ENCODE measurements at places on chromosomes 12 and 14.

- DNase-seq, result no peak
Observed at GRCh38 chr12:93019975-93020630, 91.0 kb upstream of the EEA1 start.

DNA sequence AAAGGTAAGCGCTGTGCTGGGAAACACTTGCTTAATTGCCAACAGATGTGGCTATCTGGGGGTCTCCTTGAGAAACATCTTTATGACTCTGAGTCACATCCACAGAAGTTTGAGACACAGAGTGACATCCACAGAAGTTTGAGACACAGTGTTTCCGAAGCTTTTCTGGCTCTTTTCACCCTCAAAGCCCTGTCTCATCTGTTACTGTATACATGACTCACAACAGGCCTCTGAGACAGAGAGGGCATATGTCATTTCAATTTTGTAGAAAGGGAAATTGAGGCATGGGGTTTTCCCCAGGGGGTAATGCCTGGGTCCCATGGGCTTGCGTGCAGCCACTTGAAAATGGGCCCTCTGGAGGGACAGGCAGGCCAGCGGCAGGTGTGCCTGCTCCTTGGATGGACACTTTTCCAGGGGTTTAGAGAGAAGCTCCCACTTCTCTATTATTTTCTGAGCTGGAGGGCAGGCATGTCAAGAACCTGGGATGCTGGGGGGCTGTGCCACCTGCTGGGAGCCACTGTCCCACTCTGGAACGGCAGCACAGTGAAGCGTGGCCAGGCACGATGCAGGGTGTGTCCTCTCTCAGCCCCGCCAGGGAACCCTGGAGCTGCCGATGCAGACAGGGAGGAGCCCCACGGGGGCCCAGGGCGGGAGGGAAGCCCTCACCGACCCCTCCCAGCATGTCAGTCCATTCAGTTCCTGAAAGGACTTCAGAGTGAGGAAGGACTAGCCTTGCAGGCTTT is 111.3 kb upstream of the FKBP4 start:
- no peak for DNase-seq

DNA sequence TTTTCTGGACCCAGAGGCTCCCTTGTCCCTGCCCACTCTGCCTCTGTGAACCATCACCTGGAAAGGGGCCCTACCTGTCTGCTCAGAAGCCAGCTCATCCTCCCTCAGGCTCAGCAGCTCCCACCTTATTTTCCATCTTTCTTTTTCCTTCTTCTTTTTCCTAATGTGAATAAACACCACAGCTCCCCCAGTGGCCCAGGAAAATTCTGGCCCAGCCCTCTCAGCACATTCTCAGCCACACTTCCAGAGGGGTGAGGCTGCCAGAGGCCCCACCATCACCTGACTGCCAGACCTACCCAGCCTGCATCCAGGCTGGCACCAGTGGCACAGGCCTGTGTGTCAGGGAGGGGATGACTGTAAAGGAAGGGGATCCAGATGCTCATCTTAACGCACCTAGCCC is 23.0 kb downstream of the ZFHX2 start:
- no peak for DNase-seq

- no peak for DNase-seq
Observed at GRCh38 chr12:8834230-8834629, 11.8 kb downstream of the A2ML1 start.

DNA sequence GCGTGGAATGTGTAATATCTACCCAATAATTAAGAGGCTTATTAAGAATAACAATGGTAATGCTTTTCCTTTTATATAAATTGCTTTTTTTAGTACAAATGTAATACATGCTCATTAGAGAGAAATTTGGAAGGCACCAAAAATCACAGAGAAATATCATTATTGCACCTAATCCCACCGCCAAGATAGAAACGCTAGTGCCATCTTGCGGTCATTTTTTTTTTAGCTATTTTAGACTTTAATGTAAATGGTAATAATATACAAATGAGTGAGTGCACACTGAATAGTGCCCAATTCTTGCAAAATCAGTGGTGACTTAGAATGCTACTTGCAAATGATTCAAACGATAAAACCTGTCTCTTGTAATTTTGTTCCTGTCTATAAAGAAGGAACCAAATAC is 576.8 kb upstream of the TMEM132C start:
- DNase-seq, result no peak

DNA sequence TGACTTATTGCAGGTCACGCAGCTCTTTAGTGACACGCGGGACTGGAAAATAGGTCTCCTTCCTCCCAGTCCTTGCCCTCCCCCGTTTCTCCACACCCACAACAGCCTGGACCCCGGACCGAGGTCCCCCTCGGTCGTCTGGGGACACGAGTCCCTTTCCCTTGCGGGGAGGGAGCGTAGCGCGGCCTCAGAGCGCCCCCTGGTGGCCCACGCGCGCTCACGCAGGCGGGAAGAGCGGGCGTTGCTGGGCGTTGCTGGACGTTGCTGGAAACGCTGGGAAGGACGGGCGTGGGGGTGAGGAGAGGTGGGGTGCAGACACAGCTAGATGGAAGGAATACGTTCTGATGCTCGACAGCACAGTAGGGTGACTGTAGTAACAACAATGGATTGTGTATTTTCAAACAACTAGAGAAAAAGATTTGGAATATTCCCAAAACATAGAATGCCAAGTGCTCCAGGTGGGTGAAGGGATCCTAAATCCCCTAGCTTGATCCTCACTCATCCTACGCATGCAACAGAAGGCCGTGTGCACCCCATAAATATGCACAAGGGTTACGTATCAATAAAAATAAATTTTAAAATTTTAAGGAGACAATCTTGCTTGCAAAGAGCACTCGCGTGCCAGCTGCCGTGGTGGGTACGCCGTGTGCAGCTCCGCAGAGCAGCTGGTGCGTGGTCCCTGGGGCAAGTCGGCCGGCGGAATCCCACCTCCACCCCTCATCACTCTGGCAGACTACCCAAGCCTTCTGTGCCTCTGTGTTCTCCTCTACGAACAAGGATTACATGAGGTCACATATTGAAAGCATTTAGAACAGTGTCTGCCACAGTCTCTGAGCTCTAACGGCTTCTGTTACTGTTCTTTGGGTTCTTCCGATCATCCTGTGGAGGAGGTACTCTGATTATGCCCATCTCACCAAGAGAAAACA is 87.4 kb downstream of the B4GALNT3 start:
- no peak for DNase-seq

GRCh38 chr12:66708704-66709456 is 30.0 kb upstream of the GRIP1 start:
- DNase-seq, result no peak

DNA sequence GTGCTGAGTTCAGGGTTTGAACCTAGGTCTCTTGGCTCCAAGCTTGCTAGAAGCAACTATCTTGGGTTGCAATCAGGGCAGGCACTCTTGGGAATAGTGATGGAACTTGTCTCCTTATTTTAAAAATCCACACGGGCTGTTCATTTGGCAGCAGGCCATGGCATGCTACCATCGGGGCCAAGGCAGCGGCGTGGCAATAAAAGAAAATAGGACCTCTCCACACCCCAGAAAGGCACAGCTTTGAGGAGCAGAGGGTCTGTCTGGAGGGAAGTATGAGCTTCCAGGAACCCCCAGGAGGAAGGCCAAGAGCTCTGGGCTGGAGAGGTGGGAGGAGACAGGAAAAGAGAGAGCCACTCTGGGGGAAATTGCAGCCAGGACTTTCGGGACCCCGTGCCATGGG is 15.3 kb downstream of the RPS6KL1 start:
- no peak for DNase-seq

DNA sequence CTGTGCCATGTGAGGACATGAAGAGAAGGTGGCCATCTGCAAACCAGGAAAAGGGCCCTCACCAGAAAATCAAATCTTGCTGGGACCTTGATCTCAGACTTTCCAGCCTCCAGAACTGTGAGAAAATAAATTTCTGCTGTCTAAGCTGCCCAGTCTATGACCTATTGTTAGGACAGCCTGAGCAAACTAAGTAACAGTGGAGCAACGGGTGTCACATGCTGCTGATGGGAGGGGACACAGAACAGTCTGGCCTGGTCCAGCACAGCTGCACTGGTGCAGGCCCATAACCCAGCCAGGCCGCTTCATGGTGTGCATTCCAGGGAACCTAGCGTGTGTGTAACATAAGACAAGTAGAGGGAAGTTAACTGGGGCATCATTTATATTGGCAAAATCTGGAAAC is 42.1 kb downstream of the GRIP1 start:
- no peak for DNase-seq

Measured in cortex of kidney (tissue), 1 donor.